ENCODE measurements at places on chromosomes 12 and 14. TPM values are rescaled to one million over a fixed set of nuclear protein-coding genes. Genes with fewer than 3 reads are reported as not detected.

The SERPINA5 gene
- total RNA-seq: 13.8 TPM

The EIF2S1 gene
- total RNA-seq: 96.4 TPM

The ANO4 gene
- 0.29 TPM for total RNA-seq

The ACTN1 gene
- total RNA-seq: 319 TPM

The CFAP251 gene
- total RNA-seq: 0.77 TPM

The ACVRL1 gene
- total RNA-seq: 65.2 TPM

The HCAR2 gene
- 3.3 TPM for total RNA-seq

The RAD9B gene
- total RNA-seq: 3.1 TPM

The OR6C2 gene
- total RNA-seq: not detected

The SLC6A12 gene
- 0.65 TPM for total RNA-seq

Data from left cardiac atrium (tissue), 4 donors.